ENCODE measurements at places on chromosomes 2 and 18. TPM values are rescaled to one million over a fixed set of nuclear protein-coding genes. Genes with fewer than 3 reads are reported as not detected.

Gene RBFA
- total RNA-seq = 54.7 TPM

Gene SERPINB3
- total RNA-seq = not detected

Gene FRZB
- total RNA-seq = 15.1 TPM

Gene MTLN
- 54.7 TPM for total RNA-seq

Gene MROH2A
- not detected for total RNA-seq

Gene RUFY4
- not detected for total RNA-seq

Gene FBXO15
- 0.76 TPM for total RNA-seq

Gene DPYSL5
- total RNA-seq = not detected

Gene NEURL3
- total RNA-seq = not detected

Gene MYO1B
- 10.3 TPM for total RNA-seq

Gene RAB17
- 3.5 TPM for total RNA-seq

Gene SCYGR7
- total RNA-seq = not detected

Gene ST8SIA5
- total RNA-seq = 0.76 TPM

Gene ZNF385B
- 3.3 TPM for total RNA-seq

Gene B4GALT6
- 1.5 TPM for total RNA-seq

Gene UGT1A3
- not detected for total RNA-seq

Gene PID1
- 38.8 TPM for total RNA-seq

Gene IL37
- total RNA-seq = not detected

Gene STAM2
- total RNA-seq = 69.2 TPM

Gene TRAK2
- total RNA-seq = 54.9 TPM

Gene RBM44
- total RNA-seq = 3.6 TPM

Gene GALNT13
- total RNA-seq = 0.29 TPM

Gene IGFBP5
- 480 TPM for total RNA-seq

Gene FAM124B
- total RNA-seq = 7.9 TPM

Gene TEKT4
- not detected for total RNA-seq

Gene EIF4E2
- total RNA-seq = 64.6 TPM

Gene APCDD1
- total RNA-seq = 288 TPM

Gene ALK
- total RNA-seq = 0.06 TPM

Gene AMER3
- total RNA-seq = not detected

Gene MRPL19
- total RNA-seq = 40.4 TPM

Gene HNMT
- total RNA-seq = 122 TPM

Gene CHRNG
- total RNA-seq = not detected

Measured in uterus (tissue), 4 donors.